Right ventricle myocardium inferior (tissue), 1 donor: ENCODE measurements at places on chromosomes 3 and 15.

DNA sequence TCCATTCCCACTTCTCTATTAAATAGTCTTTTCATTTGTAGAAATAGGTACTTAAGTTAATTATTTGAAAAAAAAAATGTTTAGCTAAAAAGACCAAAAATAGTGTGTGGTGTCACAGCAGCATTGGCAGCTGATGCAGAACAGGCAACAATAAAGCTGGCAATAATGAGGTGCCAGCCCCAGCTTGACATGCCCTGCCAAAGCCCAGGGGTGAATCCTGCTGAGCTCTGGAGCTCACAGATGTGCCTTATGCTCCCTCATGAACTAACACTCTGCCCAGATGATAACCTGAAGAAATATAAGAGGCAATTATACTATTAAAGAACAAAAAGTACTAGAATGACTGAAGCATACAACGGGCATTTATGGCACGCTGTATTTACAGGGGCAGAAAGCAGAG, 63.8 kb downstream of the IGSF11 start:
- DNase-seq: no peak

DNA sequence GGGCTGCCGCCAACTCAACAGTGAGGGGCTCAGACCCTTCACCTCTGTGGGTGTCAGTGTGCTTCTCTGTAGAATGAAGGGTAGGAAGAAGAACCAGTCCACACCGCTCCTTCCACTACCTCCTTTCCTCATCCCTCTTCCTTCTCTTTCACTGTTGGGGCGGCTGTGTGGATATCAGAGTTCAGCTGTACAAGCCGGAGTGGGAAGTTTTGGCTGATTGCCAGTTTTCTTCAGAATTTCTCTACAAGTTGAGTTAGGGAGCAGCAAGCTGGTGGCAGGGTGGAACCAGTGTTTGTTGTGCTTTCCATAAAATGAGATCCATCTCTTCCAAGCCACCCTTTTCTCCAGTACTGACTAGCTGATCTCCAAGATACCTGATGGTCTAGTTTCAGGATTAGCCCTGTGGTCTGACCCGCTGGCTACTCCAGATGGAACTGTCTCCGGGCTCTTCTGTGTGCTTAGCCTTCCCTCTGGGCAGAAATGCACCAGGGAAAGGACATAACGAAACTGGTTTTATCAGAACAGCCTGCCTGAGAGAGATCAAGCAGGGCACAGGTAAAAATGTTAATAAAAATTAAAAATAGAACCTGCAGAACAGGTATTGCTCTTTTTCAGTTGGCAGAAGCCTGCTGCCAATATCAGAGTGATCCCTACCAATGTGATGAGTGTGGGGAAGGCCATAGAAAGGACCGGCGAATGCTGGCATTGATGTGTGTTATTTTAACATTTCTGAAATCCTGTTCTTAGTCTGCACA, 169.9 kb upstream of the TSC22D2 start:
- no peak for DNase-seq

DNA sequence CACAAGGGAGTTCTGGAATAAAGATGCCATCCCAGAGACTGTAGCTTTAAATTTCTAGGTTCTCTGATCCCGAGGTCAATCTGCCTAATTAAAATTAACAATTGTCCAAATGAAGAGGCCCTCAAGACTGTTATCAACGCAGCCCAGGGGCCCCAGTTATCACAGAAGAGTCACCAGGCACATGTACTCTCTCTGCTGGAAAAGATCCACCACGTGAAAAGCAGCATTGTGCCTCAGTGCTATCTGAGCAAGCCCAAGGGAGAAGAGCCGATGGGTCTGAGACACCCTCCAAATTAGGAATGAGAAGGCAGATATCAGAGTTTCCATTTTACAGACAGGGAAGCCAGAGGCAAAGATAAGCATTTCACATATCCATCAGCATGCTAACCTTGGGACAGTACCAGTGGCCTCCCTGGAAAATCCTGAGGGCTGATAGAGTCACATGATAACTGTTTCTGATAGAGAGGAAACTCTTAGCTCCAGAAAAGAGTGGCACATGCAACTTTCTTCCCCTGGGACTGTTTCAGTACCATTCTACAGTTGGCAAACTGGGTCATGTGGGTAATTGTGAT, 55.5 kb downstream of the ITGB5 start:
- DNase-seq: no peak

DNA sequence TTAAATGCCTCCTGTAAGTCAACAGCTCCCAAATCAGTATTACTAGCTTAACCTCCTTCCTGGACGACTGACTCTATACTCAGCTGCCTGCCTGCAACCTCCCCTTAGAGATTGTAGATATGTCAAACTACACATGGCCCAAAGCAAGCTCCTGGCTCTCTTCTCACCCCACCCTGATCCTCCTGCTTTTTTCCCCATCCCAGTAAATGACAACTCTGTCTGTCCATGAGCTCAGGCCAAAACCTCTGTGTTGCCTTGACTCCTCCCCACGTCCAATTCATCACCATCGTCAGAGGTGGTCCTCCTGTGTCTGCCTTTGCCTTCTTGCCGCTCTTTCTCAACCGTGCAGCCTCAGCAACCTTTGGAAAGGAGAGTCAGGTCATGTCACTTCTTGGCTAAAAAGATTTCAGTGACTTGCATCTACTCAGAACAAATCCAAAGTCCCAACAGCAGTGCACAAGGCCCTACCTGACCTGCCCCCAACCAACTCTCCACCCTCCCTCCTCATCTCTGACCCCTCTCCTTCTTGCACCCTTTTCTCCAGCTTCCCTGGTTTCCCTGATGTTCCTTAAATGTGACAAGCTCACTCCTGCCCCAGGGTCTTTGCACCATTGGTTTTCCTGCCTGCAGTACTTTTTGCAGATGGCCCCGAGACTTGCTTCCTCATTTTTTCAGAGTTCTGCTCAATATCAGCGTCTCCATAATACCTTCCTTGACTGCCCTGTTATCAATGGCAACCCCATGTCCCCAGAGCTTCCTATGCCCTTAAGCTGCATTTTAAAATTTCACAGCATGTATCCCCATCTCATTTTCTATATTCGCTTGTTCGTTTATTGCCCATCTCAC, 52.8 kb downstream of the LSM3 start:
- no peak for DNase-seq

- no peak for DNase-seq
Observed at GRCh38 chr3:34998902-34999301, 640.4 kb upstream of the ARPP21 start.

GRCh38 chr3:119608405-119609000, 10.8 kb downstream of the PLA1A start:
- no peak for DNase-seq

DNA sequence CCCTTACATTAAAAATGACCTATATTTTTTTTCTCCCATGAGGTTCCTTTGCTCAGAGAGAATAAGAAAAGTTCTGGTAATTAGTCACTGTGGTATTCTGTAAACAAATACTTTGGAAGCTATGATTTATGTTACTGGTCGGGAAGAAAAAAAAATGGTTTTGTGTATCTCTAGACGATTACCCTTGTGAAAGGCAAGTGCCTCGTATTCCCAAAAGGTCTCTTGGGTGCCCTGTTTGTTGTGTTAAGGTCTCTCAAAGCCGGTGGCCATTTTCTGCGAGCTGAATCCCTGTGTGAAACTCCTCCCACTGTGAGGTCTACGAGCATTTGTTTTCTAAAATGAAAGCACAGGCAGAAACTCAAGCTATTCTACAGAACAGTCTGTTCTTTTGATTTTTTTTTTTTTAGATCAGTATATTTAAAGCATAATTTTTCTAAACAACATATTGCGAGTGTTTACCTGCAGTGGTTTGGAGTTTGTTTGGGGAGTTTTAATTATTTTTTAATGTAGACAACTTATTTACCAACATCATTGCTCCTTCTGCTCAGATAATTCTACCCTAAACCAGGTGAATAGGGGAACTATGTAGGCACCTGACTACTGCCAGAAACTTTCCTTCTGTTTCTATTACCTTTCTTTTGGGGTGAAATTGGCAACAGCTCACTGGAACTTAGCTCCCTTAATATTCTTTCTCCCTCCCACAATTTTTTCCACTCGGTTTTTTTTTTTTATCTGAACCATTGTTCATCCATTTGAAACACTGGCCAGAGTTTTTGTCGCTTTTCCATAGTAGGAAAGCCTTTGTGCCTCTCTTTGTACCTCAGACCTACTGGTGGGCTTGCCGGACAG, 44.0 kb downstream of the ZBTB38 start:
- peak; percentile 75 for DNase-seq

- DNase-seq: no peak
Observed at GRCh38 chr15:88120026-88120425, 136.5 kb downstream of the NTRK3 start.

- DNase-seq: no peak
Observed at GRCh38 chr3:164498917-164499316, 579.4 kb downstream of the SI start.

GRCh38 chr15:39997639-39998038, 41.3 kb downstream of the SRP14 start:
- DNase-seq: no peak
